ENCODE measurements at places on chromosomes 7 and 10. TPM values are rescaled to one million over a fixed set of nuclear protein-coding genes. Genes with fewer than 3 reads are reported as not detected.

DNA sequence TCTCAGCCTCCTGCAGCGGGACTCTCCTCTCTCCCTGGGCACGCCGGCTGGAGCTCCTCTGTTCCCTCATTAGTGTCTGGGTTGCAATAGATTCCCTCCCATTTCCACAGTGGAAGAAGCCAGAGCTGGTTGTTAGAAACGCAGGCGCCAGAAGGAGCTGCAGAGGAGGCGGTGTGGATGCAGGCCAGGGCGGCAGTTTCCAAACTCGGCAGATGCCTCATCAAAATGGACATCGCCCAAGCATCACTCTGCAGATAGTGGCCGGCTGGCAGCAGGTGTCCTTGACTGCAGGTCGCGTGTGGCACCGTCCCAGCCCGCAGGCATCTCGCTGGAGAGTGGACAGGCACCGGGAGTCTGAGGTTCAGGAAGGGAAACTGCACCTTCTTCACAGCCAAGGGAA, 201.8 kb downstream of the TCERG1L start:
- no peak for DNase-seq

- DNase-seq: no peak
Measured at GRCh38 chr7:119890631-119891030, 382.3 kb upstream of the KCND2 start.

DNA sequence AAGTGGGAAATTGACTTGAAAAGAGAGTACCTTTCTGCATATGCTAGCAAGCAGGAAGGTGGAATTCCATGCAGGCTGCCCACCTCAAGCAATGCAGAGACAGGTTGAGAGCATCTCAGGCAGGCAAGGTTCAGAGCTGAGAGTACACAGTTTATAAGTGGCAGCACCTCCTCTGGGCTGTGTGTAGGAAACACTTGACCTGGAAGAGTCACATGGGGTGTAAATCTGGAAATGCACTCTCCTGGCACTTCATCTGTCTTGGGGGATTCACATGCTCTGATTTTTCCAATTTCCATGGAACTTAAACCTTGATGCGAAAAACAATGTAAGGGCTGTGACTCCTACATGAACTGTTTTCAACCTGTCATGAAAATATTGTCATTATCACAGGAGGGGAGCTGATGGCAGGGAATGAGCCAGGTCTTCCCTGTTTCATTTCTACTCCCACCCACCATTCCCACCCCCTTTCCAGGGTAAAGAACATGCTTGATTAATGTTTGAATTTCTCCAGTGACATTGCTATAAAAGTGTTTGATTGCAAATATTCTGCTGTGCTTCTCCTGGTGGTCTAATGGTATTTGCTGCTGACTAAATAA, 328.3 kb downstream of the BICC1 start:
- DNase-seq: no peak

- DNase-seq: peak; percentile 96
Measured at GRCh38 chr10:96586419-96587263, at the start of gene TM9SF3. Gene TM9SF3 (minus strand): TSS chr10:96587012. CDS start chr10:96586835, 177 bp downstream.

- DNase-seq: no peak
Measured at GRCh38 chr7:1402110-1402790, 57.0 kb downstream of the MICALL2 start.

GRCh38 chr7:144057954-144058353, 9.2 kb downstream of the OR2A5 start:
- no peak for DNase-seq

GRCh38 chr10:7260412-7260900, 150.4 kb downstream of the SFMBT2 start:
- DNase-seq: peak; percentile 39

- DNase-seq: peak; percentile 48
Measured at GRCh38 chr7:16803881-16804673, 722 bp downstream of the AGR2 start.

DNA sequence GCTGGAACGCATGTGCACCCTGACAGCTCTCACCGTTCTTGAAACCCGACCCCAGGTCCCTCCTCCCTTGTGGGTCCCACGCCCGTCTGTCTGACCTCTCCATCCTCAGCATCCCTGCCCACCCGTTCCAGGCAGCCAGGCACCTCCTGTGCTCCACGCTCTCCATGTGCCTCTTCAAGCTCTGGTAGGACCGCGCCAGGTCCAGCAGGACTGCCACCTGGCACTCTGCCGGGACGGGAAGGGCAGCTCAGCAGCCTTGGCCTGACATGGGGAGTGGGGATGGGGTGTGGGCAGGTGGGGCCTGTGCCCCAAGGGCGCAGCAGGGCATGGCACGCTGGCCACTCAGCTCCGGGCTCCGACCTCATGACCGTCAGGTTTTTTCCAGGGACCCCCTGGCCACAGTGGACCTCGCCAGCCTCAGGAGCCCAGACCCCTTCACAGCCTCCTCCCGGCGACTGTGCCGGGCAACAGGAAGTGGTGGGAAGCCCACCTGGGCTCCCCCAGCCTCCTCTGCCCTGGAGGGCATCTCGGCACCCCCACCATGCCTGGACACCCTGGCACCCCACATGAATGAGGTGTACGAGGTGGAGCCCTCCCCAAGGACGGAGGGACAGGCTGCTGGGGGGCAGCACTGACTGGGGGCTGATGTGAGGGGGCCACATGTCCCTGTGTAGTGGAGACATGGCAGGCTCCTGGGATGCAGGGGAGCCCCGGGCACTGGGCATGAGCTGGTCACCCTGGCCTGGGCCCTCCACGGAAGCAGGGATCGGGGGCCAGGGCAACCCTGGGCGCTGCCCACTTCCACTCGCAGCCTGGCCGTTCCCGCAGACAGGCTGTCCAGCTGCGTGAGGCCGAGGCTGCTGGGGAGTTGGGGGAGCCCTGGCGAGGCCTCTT, 25.1 kb upstream of the NKX6-2 start:
- no peak for DNase-seq

DNA sequence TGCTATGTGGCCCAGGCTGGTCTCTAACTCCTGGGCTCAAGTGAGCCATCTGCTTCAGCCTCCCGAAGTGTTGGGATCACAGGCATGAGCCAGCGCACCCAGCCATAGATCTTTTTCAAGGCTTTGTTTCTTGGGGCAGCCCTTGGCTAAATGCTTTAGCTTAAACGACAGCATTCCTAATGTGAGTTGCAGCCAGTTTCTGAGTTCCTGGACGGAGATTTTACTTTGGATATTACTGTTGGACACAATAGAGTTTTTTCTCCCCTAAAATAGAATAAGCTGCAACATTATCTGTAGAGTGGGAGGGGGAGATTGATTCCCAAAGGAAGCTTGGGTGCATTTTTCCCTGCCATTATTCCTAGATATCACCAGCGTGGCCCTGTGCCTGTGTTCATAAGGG, 103.0 kb upstream of the BTBD16 start:
- DNase-seq: no peak

DNA sequence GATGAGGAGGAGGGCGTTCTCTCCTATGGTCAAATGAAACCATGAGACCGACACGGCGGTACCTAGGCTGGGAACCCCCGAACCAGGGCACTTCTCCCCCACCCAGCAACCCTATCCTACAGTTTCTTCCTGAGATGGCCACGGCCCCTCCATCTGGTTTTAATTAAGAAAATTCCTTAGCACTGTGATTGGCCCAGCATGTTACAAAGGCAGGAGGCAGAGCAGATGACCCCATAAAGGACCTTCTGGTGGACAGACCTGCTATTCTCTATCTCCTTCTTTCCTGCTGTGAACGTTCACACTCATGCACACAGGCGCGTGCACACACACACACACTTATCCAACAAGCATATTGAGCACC, 129.4 kb downstream of the RGS10 start:
- DNase-seq: no peak

GRCh38 chr10:109062371-109062770, 860.9 kb downstream of the XPNPEP1 start:
- DNase-seq: no peak

DNA sequence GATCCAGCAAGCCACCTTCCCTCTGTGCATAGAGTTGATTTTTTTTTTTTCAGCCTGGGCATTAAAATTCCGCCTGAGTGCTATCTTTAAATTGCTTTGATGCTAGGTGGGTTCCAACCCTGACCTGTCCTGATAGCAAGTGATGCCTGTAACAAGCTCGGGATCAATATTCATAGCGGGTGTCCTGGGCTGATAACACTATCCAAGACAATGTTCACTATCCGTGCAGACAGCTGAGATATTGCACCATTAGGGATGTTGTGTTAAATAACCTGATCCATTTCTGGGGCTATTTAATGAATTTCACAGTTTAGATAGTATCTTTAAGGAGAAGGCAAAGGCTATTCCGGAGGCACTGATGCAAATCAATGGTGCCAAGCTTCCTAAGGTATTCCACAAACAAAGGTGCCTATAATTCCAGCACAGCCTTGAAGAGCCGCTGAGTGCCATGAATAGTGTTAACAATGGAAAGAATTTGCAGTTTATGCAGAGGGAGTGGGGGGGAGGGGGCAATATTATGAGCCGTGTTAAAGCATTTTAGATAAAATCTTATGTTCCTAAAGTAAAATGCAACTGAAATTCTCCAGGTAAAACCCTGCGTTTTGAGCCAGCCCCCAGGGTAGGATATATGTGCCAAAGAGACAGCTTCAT, 4.2 kb upstream of the NKX1-2 start:
- no peak for DNase-seq

DNA sequence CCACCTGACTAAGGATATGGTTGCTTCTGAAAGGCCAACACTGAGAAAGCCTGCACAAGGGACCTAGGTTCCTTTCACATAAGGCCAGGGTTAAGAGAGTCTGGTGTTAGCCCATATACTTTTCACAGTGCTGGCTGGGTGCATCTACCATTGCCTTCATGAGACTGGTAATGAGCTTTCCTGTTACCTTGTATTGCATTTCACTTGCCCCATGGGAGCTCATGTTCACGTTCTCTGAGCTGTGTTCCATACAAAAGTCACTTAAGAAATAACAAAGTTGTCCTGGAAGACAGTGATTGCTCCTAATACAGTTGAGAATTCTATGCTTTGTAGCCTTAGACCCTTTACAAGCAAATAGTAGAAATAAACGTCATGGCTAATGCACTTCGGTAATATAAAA, 337.8 kb upstream of the TEX47 start:
- no peak for DNase-seq

DNA sequence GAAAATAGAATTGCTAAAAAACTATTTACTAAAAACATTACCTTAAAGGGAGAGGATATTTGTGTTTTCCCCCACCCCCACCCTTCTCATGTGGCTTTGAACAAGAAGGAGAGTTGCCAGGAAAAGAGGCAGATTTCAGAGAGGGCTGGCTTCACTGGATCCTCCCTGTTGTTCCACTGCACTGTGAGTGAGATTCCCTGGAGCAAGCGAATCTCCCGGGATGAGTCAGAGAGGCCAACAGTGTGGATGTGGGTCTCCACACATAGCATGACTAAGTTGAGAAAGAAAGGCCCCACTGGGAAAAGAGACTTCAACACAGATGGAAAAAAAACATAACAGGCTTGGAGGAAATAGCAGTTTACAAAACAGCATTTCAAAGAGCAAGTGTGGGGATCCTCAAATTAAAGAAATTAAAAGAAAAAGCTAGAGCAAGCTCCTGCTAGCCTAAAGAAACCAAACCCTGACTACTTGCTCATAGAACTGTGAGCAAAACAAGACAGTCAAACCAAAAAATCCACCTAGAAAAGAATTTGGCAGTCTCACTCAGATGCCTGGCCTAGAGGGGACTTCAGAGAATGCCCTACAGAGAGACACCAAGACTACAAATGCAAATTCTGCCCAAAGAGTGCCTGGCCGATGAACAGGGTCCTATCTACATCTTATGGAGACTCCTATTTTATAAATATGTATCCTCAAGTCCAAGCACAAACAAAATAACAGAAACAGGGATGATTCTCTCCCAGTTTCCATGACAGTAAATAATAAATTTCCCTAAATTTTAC, 3.4 kb downstream of the CAV1 start:
- peak; percentile 45 for DNase-seq

DNA sequence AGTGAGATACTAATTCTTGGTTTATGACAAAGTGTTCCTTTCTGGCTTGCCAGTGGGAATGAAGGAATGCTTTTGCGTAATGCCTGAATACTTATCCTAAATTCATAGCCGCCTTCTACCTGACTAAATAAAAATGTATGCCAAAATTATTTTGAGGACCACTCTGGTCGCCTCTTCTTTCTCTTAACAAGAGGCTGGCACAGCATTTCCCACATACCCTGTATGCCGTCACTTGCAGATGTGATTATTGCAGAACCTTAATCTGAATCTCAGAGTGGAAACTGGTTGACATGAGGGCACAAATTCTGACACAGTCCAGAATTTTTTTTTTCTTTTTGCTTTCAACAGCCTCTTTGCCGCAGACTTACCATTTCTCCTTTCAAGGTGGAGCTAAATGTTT, 124.6 kb upstream of the GLCCI1 start:
- DNase-seq: no peak

- no peak for DNase-seq
Measured at GRCh38 chr10:13074563-13075451, 25.2 kb upstream of the OPTN start.

DNA sequence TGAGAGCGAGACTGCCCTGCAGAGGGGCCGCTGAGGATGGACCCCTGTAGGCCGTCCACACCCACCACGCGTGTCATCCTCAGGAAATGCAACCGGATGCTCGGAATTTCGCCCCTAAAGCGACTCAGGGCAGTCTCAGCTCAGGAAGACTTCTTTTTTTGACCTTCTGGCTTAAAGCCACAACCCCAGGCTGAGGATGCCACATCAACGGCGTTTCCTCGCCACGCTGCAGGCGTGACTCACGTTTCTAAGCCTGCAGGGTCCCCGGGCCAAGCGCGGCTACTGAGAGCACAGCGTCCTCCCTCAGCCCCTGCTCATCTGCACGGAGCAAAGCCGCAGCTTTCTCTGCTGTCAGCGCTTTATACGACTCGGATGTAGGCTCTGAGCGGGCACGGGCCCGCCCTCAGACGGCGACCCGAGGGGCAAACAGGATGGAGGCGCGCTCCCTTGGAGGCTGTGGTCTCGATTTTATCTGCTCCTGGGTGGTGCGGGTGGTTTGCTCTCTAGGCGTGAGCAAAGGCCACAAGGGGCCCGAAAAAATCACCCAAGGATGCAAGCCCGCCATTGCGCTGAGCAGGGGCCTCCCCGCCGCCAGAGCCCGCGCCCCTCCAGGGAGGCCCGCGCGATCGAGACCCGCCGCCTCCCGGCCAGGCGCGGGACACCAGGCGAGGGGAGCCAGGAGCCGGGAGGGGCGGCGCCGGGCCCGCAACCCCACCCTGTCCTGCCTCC, 726 bp upstream of the INSIG1 start:
- peak; percentile 78 for DNase-seq

DNA sequence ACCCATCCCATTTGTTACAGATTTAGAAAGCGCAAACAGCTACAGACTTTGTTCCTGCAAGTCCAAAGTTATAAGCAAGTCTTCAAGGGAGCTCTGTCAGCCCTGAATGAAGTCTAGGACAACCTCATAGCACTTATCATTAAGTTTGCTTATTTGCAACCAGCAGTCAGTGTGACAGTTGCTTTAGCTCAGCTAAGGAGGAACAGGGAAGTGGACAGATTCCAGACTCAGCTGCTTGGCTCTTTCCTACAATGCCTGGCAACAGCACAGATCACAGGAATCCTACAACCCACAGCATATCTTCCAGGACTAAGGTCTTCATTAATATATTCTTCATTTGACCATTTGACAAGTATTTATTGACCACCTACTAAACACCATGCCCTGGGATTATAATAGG, 17.4 kb upstream of the KIF5B start:
- DNase-seq: no peak

The NKX2-3 gene
- total RNA-seq: 38.5 TPM

The GIMAP8 gene
- total RNA-seq: 5.5 TPM

The PON1 gene
- not detected for total RNA-seq

The ANKRD7 gene
- total RNA-seq: not detected

The MYO3A gene
- 0.12 TPM for total RNA-seq

The LMOD2 gene
- total RNA-seq: not detected

The SPDYE9 gene
- not detected for total RNA-seq

The PLEKHA8 gene
- 13.0 TPM for total RNA-seq

Measured in mucosa of descending colon (tissue), 3 donors.